Right cardiac atrium (tissue), 5 donors: ENCODE measurements at places on chromosomes 5 and 9. TPM values are rescaled to one million over a fixed set of nuclear protein-coding genes. Genes with fewer than 3 reads are reported as not detected.

- no peak for DNase-seq
Measured at GRCh38 chr5:178283520-178283919, 50.9 kb upstream of the PHYKPL start.

Gene MELK
- 1.1 TPM for total RNA-seq

Gene BTNL3
- total RNA-seq = 0.11 TPM

Gene NR2F1
- total RNA-seq = 43.2 TPM

- no peak for DNase-seq
Measured at GRCh38 chr9:127172066-127172707, 49.8 kb upstream of the ANGPTL2 start.

DNA sequence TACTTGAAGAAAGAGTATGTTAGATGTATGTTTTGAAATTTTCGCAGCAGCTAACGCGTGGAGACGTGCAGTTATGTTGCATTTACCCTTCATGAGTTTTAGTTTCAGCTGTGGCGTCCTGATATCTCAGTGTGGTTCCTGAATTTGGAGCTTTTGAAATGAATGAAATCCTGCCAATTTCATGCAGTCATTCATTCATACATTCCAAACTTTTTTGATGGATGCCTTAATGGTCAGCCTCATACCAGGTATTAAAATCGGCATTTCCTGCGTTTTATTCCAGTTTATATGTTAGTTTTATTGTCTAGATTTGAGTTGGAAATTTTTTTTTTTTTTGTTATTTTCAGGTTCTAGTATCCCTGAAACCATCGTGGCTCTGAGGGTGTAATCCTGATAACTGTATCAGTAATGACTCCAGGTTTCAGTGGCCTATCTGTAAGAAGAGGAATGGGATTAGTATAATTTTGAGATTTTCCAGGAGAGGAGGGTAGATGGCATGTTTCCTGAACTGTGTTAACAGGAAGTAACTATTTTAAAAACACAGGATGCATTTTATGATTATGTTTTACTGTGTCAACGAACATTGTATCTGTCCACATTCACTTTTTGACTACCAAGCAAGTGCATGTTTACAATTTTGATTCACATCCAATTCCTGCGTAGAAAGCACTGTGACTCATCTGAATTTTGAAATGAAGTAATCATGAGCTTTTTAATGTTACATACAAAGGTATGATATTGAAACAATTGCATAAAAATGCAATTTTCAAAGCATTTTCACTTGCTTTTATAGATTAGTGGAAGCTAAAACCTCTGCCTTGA is 1.0 kb downstream of the FOCAD start:
- no peak for DNase-seq

Gene TMC1
- total RNA-seq = not detected

DNA sequence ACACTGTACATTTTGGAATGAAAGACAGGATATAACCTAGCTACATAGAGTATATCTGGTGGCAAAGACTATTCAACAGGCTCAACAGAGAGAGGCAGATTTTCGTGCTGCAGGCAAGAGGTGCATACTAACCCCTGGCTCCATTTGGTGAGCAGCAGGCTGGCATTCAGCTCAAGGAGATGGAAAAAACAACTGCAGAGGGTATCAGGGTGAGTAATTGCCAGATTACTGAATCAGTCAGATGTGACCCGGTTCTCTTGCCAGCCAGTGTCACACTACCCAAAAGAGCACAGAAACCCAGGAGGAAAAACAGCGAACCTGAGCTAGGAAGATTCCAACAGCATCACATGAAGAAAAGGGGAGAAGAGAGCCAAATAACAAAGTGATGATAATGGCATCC is 130.4 kb upstream of the PRLR start:
- no peak for DNase-seq

GRCh38 chr5:88677376-88677895 is 205.5 kb downstream of the MEF2C start:
- no peak for DNase-seq

Gene ADAMTS16
- total RNA-seq = not detected

GRCh38 chr5:64691291-64691690 is 988 bp downstream of the SHISAL2B start:
- DNase-seq = no peak
